ENCODE measurements at places on chromosomes 12 and 14.

DNA sequence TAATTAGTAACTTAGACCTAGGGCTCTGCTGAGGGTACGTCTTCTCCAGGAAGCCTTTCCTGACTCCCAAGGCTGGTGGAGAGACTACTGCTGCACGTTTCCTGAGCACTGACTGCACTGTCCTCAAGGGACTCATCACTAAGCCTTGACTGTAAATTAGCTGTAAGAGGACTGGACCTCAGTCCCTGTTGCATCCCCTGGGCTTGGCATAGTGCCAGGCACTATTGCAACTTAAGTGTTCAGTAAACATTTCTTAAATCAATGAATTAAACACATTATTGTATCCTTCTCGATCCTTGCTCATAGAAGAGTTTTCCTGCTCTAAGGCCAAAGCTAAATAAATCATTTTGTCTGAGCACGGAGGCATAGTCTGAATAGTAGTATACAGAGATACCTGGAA is 31.9 kb upstream of the IFNG-AS1 start:
- DNase-seq: no peak

GRCh38 chr12:52631264-52631663 is 12.9 kb upstream of the KRT73 start:
- no peak for DNase-seq

GRCh38 chr12:58104351-58104755 is 163.0 kb downstream of the ATP23 start:
- no peak for DNase-seq

GRCh38 chr14:20387576-20387975 is 25.7 kb downstream of the TEP1 start:
- DNase-seq: no peak

DNA sequence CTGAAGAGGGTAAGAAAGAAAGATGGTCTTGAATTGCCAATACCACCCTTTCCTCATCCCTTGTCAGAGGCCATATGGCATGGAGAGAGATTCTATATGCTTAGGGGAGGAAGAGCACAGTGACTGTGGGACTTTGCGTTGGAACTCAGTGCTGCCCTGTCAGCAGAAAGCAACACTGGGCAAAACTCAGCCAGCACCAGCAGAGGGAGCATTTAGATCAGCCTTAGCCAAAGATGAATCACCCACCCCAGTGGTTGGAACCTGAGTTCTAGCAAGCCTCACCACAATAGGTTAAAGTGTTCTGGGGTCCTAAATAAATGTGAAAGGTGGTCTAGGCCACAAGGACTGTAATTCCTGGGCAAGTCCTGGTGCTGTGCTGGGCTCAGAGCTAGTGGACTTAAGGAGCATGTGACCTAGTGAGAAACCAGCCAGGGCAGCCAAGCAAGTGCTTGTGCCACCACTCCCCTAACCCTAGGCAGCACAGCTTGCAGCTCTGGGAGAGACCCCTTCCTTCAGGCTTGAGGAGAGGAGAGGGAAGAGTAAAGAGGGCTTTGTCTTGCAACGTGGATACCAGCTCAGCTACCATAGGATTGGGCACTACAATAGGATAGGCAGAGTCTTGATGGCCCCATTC is 11.4 kb upstream of the BCAT1 start:
- peak; percentile 42 for DNase-seq

GRCh38 chr14:49767571-49768300 is at the start of gene KLHDC2:
KLHDC2 (plus strand) TSS chr14:49768153; CDS start chr14:49768469, 316 bp downstream.
- DNase-seq: no peak

- DNase-seq: no peak
These were observed 99.2 kb downstream of the BEGAIN start for GRCh38 chr14:100488057-100488456.

DNA sequence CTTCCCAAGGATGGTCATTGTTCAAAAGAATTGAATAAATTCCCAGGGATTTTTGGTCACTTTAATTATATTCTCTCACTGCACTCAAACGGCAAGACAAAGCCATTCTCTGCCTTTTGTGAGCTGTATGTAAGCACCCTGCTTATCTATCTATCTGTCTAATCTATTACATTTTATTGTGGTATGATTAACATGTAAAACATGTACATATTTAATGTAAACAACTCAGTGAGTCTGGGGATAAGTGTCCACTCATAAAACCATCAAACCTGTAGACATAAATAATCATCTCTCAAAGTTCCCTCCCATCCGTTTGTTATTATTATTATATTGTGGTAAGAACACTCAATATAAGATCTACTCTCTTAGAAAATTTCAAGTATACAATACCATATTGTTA is 167.1 kb downstream of the CAND1 start:
- DNase-seq: no peak

- no peak for DNase-seq
These were observed 9.4 kb upstream of the CCDC175 start for GRCh38 chr14:59585891-59586554.

GRCh38 chr14:61145034-61145902 is 135.9 kb downstream of the TMEM30B start:
- no peak for DNase-seq

DNA sequence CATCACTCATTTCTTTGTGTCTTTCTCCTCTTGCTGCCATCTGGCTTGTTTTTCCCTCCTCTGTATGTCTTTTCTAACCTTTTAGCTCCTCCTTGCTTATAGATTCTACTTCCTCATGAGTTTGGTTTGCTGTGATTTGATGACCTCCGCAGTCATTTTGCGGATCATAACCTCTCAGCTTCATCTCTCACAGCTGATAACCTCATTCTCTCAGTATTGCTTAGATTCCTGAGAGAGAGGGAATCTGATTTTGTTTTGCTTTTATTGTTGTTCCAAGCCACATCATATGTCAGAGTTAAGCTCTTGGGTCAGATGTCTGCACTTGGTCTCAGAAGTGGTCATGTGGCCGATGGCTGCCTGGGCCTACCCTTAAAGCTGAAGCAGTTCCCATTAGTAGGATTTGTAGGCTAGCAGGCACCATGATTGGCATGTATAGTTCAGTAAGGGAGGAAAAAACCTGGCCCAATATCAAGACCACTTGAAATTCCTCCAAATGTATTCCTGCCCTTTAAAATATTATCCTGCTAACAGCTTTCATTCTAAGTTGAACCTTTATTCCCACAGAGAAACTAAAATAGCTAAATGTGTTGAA is 13.5 kb downstream of the ZNF664 start:
- DNase-seq: no peak

GRCh38 chr12:52871291-52872039 is 22.7 kb upstream of the KRT78 start:
- DNase-seq: no peak

DNA sequence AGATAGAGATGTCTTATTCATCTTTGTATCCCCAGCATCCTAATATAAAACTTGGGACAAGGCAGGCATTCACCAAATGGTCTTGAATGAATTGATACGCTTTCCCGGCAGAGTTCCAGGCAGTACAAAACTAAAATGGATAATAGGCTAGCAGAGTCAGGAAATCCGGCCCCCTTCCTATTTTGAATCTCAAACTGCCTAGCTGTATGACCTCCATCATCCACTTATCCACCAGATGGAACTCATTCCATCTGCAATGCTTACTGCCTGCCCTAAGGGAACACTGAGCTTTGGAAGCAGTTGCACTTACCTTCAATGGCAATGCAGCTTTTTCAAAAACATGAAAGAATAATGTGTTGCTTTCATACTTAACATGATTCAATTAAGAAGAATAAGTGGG is 43.4 kb downstream of the BDKRB1 start:
- no peak for DNase-seq

DNA sequence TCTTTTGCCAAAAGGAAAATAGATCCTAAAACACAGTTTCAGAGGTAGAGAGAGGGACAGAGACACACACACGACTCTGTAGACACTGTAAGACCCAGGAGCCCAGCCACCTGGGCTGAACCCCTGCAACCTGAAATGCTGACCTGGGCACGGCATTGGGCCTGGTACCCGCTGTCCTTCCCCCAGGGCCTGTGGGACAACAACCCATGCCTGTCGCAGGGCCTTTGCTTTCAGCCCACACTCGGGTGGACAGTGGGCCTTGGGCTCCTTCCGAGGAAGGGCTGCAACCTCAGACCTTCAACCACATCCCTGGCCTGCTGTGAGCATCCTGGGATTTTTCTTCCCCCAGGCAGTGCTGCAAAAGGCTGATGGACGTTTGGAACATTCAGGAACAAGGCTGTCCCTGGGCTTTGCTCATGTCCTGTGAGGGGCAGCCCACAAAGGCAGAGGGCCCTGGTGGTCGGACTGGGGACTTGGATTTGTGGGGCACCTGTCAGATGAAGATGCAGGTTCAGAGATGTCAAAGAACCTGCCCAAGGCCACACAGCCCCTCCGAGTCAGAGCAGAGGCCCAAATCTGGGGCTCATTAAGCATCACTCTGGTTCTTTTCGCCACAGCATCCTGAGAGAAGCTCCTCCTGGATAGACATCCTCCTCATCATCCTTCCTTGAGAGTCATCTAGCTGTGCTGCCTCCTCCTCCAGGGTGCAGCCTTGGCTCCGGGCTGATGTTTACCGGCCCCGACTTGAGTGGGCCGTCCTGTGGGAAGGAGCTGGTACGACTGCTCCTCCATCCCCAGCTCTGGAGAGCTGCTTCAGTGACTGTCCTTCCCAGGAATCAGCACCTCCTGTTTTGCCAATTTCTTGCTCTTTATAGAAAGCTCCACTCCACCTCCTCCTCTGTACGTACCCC is 32.7 kb downstream of the CCDC92 start:
- no peak for DNase-seq

GRCh38 chr12:94722664-94723063 is 72.3 kb upstream of the TMCC3 start:
- no peak for DNase-seq

GRCh38 chr14:100747736-100748135 is 21.0 kb downstream of the DLK1 start:
- DNase-seq: no peak
